WERI-Rb-1 (cell line): ENCODE measurements at places on chromosomes 2 and 18.
A peak's percentile ranks its signal among the peaks of the same experiment; 100 is the strongest.

DNA sequence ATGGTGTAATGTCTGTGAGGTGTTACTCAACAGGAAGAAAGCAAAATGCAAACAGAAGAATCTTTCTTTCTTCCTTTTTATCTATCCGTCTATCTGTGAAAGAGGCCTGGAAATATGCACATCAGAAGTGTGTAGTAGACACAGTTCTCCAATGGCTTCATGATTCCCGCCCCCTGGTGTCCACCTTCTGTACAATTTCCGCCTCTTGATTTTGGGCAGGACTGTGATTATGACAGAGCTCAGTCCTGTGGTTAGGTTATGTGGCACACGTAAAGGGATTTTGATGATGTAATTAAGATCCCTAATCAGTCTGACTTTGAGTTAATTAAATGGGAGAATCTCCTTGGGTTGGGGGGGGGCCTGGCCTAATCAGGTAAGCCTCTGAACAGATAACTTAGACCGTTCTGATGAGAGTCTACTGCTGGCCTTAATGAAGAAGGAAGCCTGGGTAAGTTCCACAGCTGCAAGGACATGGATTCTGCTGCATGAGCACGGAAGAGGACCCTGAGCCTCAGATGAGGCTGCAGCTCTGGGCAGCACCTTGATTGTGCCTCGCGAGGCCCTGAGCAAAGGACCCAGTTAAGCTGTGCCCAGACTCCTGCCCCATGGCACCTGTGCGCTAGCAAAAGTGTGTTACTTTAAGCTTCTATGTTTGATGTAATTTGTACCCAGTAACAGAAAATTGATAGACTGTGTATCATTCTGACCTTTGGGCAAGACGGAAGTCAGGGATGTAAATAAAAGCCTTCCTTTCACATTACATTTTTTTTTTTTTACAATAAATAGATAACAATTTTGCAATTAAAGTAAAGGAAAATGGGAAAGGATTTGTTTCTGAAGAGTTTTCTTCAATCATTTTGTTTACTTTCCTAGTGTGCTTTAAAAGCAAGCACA is 11.3 kb upstream of the KCNF1 start:
- peak; percentile 76 for DNase-seq

DNA sequence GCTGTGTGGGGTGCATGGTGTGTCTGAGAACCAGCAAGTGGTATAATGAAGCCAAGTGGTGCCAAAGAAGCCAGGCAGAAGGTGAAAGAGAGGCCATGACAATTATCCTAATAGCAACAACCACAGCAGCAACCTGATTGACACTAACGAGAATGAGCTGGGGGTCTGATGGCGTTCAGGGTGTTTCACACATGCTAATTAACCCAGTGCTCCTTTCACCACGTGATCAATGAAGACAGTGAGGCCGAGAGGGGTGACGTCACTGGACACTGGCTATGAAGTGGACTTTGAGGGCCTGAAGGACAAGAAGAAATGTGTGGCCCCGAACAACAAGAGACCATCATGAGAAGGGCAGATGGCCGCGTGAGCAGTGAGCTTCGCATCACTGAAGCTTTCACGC is 364.4 kb upstream of the ID2 start:
- no peak for DNase-seq

DNA sequence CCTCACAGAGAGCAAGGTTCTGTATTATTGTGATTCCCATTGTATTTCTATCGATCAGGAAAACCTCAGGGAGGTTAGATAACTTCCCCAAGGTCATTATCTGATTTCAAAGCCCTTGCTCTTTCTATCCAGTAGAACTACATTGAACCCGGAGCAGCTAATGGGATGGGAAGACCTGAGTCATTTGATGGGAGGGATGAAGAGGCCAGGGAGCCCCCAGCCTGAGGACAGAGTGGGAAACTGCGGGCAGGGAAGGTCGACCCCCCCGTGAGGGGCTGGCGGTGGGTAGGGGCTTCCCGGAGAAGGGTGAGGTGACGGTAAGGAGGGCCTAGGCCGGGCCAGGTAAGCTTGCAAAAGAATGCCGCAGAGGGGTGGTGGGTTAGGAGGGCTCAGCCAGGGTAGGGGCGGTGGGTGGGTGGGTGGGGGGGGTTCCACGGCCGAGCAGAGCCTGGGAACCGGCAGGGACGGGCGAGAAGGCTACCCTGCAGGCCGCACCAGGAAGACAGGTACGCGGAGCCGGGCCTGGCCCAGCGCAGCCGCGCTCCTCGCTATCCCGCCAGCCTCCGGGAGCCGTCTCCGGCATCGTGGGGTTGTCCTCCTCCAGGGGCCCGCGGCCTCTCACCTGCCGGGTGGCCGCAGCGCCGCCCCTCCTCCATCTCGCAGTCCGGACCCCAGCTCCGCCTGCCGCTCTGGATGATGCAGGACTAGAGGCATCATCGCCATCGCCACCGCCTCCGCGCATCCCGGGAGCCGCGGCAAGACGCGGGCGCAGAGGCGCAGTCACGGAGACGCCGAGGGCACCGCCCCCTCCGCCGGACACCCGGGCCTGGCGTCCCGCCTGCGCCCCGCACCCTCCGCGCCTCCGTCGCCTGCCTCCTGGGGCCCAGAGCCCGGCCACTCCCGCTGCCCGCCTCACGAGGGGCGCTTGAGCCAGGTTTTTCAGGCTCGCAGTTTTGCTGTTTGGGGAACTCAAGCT is at the start of gene GPR75:
GPR75 (minus strand) TSS at position 762 of the 976 bp plus-strand sequence. CDS start 5,211 bp downstream, outside the sequence.
- DNase-seq: no peak

DNA sequence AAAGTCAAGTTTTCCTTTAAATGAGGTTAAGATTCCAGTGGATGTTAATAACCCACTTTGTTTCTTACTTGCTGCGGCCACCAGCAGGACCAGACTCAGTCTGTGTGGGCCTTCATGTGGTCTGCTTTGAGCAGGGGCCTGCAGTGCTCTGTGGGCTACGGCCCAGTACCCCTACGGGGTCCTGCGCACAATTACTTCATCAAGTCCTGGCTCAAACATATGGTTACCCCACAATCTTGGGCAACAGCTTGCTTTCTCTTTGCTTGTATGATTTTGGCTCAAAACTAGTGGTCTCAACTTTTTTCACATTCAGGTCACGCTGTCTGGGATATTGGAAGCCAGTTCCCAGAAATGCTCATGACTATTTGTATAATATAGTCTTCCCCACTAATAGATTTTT is 64.2 kb downstream of the PTPN2 start:
- DNase-seq: no peak

DNA sequence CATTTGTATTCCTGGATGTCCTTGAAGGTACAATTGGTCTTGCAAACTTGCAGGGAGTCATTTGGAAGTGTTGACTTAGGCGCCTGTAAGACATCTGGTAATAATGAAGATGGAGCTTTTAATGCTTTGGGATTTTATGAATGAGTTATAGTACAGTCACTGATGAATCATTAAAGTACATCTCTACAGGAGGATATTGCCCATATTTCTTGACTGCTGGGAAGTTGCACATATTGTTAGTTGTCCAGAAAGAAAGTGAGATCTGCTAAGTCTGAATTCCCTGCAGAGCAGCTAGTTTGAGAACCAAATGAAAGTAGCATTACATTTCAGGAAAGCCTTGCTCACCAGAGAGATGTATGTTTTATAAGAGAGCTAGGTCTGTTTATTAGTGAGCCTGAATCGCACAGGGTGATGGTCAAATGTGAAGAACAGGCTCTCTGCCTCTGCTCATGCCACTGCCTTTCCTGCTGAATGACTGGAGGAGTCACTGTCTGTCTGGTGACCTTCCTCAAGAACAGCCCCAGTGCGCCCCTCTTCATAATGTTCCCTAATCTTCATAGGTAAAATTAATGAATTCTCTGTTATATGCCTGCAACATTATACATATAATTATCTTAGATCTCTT is 138.9 kb upstream of the KLHL14 start:
- no peak for DNase-seq

- DNase-seq: no peak
These were observed 239.3 kb downstream of the PRKCE start for GRCh38 chr2:45890819-45891218.

- DNase-seq: no peak
These were observed 117.8 kb upstream of the NCK2 start for GRCh38 chr2:105626966-105627340.

GRCh38 chr2:51597086-51597485 is 565.2 kb upstream of the NRXN1 start:
- no peak for DNase-seq

- no peak for DNase-seq
These were observed 83.0 kb downstream of the NPAS2 start for GRCh38 chr2:100902817-100903405.

GRCh38 chr2:143426296-143426695 is 297.1 kb downstream of the ARHGAP15 start:
- no peak for DNase-seq

- DNase-seq: no peak
These were observed 51.4 kb downstream of the SLC38A11 start for GRCh38 chr2:164903951-164904350.

DNA sequence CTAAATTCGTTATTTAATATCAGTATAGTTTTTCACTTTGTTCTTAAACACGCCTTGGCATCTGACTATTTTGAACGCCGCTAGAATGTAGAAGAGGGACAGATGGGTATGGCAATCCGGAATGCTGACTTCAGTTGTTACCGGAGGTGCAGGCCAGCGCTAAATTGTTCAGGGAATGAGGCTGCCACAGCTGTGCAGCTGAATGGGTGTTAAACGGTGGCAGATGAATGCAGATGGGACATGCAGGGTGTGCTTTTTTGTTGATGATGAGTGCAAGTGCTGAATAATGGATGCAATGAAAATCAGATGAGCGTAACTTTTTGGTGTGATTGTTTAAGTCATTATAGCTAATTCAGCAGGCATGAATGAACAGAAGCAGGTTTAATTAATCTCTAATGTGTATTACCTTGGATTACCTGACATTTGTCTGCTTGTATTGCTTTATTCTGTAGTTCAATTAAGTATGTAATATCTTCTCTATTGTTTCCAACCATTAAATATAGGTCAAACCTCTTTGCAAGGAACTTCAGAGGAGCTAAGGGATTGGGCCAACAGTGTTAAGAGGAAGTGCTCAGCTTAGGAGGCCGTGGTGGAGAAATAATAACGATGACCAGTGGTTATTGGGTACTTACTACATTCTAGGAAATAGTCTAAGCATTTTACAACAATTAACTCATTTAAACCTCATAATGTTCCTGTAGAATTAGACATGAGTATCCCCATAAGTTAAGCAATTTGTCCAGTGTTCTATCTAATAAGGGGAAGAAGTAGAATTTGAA is 11.9 kb upstream of the CREG2 start:
- DNase-seq: no peak

DNA sequence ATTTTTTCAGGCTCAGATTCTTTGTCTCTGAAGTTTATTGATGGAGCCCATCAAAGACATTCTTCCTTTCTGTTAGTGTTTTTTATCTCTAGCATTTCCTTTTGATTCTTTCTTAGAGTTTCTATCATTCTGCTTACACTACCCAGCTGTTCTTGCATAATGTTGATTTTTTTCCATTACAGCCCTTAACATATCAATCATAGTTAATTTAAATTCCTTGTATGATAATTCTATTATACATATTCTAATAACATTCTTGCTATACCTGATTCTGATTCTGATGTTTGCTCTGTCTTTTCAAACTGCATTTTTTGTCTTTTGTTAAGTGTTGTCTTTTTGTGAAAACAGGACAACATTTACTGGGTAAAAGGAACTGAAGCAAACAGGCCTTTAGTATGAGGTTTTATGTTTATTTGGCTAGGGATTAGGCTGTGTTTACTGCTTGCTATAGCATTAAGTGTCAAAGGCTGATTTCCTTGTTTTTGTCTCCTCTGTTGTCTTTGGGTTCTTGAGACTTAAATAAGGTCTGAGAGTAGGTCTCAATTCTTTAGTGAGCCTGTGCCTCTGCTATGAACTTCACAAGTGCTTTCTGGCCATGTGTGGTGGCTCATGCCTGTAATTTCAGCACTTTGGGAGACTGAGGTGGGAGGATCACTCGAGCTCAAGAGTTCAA is 8.0 kb upstream of the STAM2 start:
- DNase-seq: no peak

DNA sequence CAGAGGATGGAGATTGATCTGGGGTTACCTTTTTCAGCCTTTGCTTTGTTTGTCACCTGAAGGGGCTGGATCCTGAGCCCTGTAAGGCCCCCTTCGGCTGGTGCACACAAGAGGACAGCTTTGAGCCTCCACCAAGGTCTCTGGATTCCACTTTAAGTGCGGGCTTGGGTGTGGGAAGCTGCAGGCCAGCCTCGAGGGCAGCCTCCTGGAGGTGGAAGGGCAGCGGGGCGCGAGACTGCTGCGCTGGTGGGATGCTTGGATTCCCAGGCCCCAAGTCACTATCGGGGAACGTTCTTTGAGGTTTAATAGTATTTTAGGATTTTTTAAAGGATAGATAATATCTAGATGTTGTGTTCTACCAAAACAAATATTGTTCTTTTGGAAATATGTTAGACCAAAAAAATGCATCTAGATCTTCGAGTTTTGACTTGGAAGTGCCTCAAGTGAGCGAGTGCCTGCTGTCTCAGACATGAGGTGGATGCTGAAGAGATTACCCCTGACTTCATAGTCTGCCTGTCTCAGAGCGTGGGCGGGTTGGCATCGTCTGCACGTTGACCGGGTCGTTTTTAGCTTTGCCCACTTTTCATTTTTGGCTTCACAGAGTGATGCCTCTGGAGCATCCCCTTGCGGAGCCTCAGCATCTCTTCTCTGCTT is 113.8 kb downstream of the AGAP1 start:
- no peak for DNase-seq

DNA sequence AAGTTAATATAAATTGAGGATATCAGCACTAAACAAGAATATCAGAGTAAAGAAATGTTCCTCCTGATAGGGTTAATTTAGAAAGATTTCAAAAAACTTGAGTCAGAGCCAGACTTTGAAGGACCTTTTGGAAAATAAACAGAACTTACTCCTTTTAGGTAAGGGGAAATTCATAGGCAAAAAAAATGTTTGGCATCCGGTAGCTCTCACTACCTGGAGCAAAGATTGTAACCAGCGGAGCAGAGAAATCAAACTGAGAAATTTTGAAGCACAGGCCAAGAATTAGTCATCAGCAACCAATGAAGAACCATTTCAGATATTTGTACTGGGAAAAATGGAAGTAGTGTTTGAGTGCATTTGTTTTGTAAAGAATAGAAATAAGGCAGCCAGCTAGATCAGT is 113.0 kb downstream of the ICA1L start:
- DNase-seq: no peak

GRCh38 chr18:78169174-78169864 is 810.3 kb upstream of the SALL3 start:
- no peak for DNase-seq

DNA sequence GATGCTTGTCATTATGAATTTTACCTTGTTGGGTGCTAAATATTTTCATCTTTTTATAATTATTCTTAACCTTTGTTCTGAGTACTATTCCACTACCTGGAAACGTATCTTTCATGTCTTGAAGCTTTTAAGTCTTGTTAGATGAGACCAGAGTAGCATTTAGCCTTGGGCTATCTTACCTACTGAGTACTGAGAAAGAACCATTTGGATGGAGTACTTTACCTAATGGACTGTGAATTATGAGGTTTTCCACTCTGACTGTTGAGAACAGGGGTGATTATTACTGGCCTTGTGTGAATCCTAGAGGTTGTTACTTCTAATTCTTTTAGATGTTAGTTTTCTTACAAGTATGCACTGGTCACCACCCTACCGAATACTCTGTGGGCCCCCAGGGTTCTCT is 63.5 kb downstream of the CCDC102B start:
- DNase-seq: no peak

- DNase-seq: no peak
These were observed 30.8 kb downstream of the LPIN1 start for GRCh38 chr2:11777066-11777782.
